ENCODE measurements at places on chromosomes 4 and X.

GRCh38 chr4:7590189-7590588, 155.5 kb upstream of the PSAPL1 start:
- no peak for DNase-seq

DNA sequence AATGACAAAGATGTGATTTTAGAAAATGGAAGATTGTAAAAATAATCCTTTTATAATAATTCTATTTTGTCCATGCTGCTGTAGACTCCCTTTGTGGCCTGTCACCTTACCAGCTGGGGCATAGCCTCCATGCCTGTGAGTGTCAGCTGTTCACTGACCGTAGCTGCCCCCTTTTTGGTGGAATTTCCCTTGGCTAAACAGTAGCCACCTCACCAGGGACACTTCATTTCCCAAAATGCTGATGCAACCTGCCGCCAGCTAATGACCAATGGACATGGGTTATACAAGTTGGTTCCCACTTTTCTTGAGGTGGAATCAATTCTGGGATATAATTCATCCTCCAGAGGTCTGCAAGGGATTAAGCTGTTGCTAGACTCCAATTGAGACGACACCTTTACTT, 368.4 kb downstream of the PRDM5 start:
- DNase-seq = no peak

GRCh38 chrX:69060631-69061408, 104.4 kb downstream of the PJA1 start:
- no peak for DNase-seq

DNA sequence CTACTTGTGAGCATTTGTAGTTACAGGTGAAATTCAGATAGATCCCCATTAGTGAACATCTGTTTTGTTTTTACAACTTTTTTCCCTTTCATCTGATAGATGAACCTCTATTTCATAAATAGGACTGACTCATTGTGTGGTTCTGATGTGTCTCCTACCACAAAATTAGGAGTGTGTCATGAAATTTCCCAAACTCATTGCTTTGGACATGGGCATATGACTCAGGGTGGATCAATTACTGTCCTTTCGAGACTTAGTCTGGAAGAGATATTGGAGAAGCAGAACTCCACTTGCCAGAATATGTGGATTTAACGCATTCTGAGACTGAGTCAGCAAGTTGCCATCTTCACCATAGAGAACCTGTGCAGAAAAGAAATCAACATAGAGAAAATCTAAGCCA, 53.5 kb upstream of the PCDH10 start:
- DNase-seq = no peak

GRCh38 chr4:84939113-84939512, 27.4 kb downstream of the WDFY3 start:
- no peak for DNase-seq

- DNase-seq = no peak
These were observed 5.6 kb downstream of the SDAD1 start for GRCh38 chr4:75985116-75985515.

DNA sequence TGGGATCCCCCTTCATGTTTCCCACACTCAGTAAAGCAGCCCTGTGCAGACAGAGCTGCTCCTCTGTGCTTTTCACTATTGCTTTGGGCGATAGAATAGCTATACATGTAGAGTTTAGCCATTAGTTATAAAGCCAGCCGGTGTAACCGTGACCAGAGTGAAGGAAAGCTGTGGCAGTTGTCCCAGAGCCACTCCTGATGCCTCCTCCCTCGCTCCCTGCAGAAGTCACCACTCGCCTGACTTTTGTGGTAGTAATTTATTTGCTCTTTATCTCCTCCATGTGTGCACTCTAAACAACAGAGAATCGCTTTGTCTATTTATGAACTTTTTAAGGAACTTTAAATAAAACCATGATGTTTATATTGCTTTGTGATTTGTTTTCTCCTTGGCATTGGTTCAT, 41.8 kb upstream of the WWC2 start:
- DNase-seq = no peak

GRCh38 chr4:189232274-189232673, 708.4 kb upstream of the FRG1 start:
- no peak for DNase-seq

GRCh38 chrX:44054863-44055601, 81.8 kb upstream of the NDP start:
- DNase-seq = no peak

GRCh38 chrX:8724300-8724699, 7.6 kb downstream of the ANOS1 start:
- no peak for DNase-seq

DNA sequence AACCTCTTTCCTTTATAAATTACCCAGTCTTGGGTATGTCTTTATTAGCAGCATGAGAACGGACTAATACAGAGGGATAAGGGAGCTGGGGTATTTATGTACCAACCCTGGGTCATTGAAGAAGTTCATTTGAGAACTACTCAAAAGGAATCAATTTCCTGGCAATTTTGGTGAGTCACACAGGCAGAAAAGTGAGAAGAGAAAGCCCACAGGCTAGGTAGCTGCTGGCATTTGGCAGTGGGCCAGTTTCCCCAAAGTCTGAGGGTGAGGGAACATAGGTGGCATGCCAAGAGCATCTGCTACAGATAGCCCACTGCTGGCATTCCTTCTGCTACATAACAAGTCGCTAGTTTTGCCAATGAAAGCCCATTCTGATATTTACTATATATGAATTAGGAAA, 411.2 kb downstream of the MID1IP1 start:
- no peak for DNase-seq

DNA sequence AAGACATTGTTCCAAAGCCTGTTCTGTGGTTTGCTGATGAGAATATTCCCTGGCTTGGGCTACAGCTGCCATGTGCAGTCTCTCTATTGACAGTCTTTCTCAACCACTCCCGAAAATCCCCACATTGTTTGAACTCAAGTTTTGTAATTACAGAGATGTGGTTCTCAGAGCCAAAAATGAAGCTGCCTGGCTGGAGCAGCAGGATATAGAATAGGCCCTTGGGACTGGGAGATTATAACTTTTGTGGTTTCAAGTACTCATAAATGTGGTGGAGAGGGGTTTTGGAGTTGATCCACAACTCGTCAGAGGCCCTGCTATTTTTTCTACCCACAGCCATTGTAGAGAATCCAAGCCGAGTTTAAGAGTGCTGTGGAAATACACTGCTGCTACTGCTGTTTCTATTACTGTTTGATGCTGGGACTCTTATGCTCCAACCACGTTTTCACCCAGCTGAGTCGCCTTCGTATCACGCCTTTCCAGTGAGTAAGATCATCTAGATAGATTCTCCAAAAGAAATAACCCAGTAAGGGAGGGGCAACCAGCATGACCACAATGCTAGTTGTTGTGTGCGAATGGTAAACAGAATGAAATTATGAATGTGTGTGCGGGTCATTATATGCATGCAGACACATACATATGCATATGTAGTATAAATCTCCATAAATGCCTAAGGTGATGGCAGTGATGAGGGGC, 57.1 kb upstream of the ATXN3L start:
- no peak for DNase-seq

DNA sequence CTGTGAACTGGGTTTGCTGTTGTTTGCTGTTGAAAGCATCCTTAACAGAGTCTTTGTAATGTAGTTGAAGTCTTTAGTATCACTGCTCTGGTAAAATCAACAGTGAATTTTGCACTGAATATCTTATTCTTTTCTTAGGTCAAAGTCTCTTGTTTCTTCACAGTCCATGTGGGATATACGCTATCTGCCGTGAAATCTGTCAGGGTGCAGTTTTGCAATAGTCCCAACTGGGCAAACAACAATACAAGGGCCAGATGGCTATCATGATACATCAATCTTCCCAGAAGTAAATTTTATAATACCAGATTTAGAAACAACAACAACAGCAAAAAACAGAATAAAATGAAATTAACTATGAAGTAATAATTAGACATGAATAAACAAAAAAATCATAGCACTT, 123.5 kb downstream of the PPARGC1A start:
- no peak for DNase-seq

- no peak for DNase-seq
These were observed 23.7 kb downstream of the CDS1 start for GRCh38 chr4:84606645-84607044.

DNA sequence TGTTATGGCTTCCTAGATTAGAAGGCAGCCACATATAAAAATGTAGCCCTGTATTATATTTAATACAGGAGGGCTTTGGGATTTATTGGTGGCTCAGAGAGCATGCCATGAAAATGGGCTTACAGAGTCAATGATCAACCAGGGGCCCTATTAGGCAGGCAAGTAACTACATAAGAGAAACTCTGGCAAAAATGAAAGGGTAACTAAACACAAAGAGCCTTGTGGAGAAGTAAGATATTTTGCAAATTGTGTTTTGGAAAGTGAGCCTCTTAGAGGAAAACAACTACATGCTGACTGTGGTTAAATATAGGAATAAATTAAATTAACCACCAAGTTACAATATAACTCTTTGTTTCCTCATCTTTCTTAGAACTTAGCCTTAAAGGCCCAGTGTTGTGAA, 5.5 kb downstream of the SAT1 start:
- DNase-seq = no peak

GRCh38 chr4:107978716-107979451, 10.8 kb upstream of the HADH start:
- DNase-seq = no peak

GRCh38 chrX:134803551-134804183, 145.4 kb upstream of the PLAC1 start:
- peak; percentile 70 for DNase-seq

- no peak for DNase-seq
These were observed 930.5 kb downstream of the ADGRL3 start for GRCh38 chr4:62130637-62131036.

DNA sequence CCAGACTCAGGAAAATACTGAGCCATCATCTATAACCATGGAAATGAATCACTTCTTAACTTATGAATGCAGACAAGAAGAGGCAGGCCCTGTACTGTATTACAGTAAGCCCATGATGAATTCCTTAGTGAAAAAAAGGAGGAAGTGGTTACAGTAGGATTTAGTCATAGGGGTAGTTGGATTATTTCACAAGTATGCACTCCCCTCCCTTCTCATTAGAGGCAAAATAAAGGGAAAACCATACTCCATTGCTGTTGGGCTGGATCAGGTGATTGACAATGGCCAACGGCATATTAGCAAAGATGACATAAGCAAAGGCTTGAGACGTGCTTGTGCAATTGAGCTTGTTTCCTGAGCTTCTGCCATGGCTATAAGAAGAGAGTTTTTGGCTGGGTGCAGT, 181.1 kb upstream of the PRPS2 start:
- DNase-seq = no peak

- no peak for DNase-seq
These were observed 91.1 kb downstream of the LDB2 start for GRCh38 chr4:16807355-16807754.

GRCh38 chr4:31041385-31041784, 321.2 kb downstream of the PCDH7 start:
- DNase-seq = no peak

DNA sequence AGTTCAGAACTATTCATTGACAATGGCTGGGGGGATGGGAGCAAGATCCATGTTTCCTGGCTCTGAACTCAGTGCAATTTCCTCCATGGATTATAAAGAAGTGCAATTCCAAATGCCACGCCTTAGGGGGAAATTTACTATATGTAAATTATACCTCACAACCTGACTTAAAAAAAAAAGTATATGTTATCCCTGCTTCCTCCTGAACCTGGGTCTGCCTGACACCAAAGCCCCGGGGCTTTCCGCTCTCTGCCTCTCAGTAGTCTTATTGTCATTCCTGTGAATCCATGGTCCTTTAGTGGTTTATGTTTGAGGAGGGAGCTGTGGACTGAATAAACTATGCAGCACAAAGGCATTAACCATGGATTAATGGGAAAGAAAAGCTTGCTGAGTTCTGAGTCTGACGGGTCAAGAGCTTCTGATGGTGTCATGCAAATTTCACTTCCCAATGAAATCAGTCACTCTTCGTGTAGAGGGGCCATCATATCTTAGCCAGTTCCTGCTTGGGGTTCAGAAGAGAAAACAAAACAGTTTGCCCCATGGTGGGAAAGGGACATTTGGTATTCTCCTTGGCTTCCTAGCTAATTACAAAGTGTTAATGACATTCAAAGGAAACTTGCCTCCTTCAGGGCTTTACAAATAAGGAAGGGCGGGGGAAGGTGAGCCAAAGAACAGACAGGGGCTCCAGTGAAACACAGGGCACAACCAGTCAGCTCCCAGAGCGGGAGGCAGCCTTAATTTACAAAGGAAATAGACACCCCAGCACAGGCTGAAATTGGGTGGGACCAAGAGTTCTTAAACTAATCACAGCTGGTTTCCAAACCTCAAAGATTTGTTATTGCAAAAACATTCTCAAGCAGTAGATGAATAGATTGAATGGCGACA, 14.3 kb downstream of the FAM9C start:
- peak; percentile 42 for DNase-seq

DNA sequence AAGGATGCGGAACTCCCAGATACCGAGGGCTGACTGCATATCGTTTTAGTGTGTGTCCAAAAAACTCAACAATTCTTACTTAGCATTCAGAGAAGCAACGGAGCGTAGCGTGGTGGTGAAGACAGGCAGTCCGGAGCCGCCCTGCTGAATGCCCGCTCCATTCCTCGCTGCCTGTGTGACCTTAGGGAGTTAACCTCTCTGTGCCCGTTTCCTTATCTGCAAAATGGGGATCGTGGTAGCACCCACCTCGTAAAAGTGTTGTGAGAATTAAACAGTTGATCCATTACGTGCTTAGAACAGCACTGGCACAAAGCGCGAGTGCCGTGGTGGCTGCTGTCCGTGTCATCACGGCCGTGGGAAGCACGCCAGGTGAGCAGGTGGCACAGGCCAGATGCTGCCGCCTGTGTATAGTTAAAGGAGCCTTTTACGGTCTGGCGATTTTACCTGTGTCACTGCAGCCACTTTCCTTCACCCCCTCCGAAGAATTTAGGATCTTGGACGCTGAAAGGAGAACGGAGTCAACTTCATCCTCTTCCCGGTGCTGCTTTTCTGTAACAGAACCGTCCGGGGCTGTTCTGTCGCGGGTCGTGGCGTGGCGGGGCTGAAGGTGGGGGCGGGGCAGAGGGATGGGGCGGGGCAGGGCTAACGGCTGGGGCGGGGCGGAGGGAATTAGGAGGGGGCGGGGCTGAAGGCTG, 885 bp downstream of the CCDC110 start:
- DNase-seq = peak; percentile 40

DNA sequence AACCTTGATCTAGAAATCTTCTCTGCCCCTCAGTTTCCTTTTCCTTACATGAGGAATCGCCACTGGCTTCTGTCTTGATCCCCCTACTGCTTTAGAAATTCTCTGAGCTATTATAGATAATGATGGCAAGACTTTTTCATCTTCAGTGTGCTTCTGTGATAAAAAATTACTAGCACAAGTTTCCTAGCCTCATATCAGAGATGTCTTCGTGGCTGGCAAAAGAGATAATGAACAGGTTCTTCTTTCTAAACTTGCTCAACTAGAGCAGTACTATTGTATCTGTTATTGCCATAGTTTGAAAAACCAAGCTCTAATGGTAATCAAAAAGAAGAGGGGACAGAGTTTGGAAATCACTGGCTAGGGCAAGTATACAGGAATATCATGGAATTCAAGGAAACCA, 4.1 kb upstream of the PDGFC start:
- DNase-seq = no peak
